ENCODE measurements at places on chromosomes 11 and 22. TPM values are rescaled to one million over a fixed set of nuclear protein-coding genes. Genes with fewer than 3 reads are reported as not detected.

The ANO9 gene
- 2.4 TPM for total RNA-seq

The YPEL1 gene
- 19.0 TPM for total RNA-seq

The APOA5 gene
- not detected for total RNA-seq

The HIC2 gene
- total RNA-seq = 9.7 TPM

- no peaks in the 10 kb centered on the region for H3K4me1 ChIP-seq
- H3K27ac ChIP-seq = no peak overlapping the region
- H3K4me3 ChIP-seq = no peak overlapping the region
- DNase-seq = no peak
- H3K36me3 ChIP-seq = no peaks in the 10 kb centered on the region
- no peaks in the 10 kb centered on the region for H3K27me3 ChIP-seq
Measured at GRCh38 chr11:102733232-102733875, 8.6 kb upstream of the MMP8 start.

DNA sequence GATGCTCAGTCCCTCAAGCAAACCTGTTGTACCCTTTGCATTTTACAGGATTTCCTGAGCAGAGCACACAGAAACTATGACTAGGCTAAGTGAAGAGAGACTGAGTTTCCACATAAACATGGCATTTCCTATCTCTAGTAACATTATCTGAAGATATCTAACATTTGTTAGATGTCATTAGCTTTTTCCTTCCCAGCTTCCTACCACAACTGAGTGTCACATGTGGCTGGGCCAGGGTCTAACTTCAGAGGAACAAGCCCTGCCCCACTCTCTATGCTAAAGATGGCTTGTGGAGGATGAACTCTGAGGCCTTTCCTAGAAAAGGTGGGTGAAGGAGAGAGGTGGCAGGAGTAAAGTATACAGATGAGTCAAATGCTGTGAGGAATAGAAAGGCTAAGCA lies 16.5 kb downstream of the C22orf42 start:
- no peak for DNase-seq
- peak overlapping the region; percentile 6 for H3K27ac ChIP-seq
- H3K4me3 ChIP-seq = no peak overlapping the region
- peaks cover 26% of the 10 kb centered on the region for H3K4me1 ChIP-seq
- H3K27me3 ChIP-seq = no peaks in the 10 kb centered on the region

GRCh38 chr11:28760676-28761390 lies 652.6 kb downstream of the METTL15 start:
- H3K36me3 ChIP-seq = peaks cover 9% of the 10 kb centered on the region
- H3K27me3 ChIP-seq = no peaks in the 10 kb centered on the region
- H3K27ac ChIP-seq = no peak overlapping the region
- no peak overlapping the region for H3K4me3 ChIP-seq

GRCh38 chr11:117815262-117815803 lies 9.2 kb downstream of the FXYD2 start:
- peak; percentile 93 for DNase-seq
- H3K27me3 ChIP-seq = peaks cover 24% of the 10 kb centered on the region
- H3K27ac ChIP-seq = peak overlapping the region; percentile 70
- H3K4me3 ChIP-seq = peak overlapping the region; percentile 82
- no peaks in the 10 kb centered on the region for H3K36me3 ChIP-seq

DNA sequence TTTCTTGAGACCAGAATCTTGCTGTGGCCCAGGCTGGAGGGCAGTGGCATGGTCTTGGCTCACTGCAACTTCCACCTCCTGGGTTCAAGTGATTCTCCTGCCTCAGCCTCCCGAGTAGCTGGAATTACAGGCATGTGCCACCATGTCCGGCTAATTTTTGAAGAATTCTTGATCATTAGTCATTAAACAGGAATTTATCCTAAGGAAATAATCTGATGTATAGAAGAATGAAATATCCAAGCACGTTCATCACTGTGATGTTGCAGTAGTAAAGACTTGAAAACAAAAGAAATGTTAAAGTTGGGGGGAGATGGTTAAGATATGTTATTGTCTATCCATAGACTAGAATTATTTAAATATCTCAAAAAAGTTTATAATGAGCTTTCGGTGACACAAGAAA lies 23.6 kb downstream of the CBL start:
- peaks cover 7% of the 10 kb centered on the region for H3K36me3 ChIP-seq
- no peaks in the 10 kb centered on the region for H3K27me3 ChIP-seq
- no peak for DNase-seq
- peaks cover 27% of the 10 kb centered on the region for H3K4me1 ChIP-seq

Data from natural killer cell treated with Interleukin-12 subunit alpha and Interleukin-12 subunit beta and Interleukin-15 and Interleukin-18, amount 100 ng/mL, for 72 hours (primary cell).